ENCODE measurements at places on chromosomes 6 and 20.

DNA sequence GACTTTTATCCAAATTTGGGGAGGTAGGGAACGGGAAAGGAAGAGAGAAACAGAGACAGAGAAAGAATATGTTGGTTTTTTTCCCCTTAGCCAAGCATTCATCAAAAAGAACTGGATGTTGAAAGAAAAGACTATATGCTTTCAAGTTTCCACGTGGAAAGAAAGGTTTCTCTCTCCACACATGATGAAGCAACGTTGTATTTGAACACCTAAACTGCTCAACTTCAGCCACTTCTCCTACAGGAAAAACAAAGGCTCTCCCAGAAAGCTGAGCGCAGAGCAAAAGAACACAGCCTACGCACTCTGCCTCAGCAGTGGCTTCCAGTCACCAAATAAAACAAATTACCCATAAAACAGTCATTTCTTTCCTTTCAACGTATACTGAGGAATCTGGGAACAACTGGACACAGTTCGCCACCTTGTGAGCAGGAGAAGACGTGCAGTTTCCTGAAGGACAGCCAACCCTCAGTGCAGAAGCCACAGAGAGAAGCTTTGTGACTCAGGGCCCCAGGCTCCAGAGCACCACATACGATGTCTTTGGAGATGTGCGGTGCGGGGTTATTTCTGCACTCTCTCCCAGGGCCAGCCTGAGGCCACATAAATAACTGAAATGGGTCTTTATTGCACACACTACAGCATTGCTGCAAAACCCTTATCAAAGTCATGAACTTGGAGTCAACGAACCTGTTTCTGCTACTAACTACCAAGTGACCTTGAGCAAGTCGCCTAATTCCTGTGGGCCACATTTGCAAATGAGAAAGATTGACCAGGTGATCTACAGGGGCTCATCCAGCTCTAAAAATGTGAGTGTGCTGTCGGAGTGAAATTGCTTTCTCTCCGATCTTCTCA lies 10.1 kb downstream of the IL17F start:
- DNase-seq, result peak; percentile 65

DNA sequence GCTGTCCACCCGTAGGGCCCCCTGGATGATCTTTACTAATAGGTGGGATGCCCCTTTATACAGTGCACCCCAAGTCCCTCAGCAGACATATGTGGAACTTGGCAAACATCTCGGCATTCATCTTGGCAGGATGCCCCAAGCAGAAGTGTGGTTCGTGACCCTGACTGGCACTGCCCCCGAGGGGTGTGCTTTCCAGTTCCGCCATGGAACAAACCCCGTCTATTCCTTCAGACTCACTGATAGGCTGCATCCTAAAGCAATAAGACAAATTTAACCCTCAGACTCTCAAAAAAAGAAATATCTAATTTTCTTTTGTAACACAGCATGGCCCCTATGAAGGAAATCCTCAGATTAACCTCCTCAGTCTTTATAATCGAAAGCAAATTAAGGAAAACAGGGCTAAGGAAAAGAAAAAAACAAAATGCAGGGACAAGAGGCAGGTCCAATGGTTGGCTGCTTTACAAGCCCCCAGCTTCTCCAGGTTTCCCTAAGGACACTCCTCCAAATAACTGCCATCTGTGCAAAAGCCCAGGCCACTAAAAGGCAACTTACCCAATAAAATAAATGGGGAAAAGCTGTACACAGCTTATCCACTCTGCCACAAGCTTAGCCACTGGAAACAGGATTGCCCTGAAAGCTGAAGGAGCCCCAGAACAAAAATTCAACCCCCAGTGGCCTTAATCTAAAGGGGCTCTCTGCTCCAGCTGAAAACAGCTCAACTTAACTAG lies 30.5 kb upstream of the RIPK1 start:
- DNase-seq, result no peak

GRCh38 chr6:148747145-148747470 lies 278 bp downstream of the UST start:
- DNase-seq, result no peak

GRCh38 chr6:97187951-97188350 lies 95.1 kb downstream of the MMS22L start:
- DNase-seq, result no peak

DNA sequence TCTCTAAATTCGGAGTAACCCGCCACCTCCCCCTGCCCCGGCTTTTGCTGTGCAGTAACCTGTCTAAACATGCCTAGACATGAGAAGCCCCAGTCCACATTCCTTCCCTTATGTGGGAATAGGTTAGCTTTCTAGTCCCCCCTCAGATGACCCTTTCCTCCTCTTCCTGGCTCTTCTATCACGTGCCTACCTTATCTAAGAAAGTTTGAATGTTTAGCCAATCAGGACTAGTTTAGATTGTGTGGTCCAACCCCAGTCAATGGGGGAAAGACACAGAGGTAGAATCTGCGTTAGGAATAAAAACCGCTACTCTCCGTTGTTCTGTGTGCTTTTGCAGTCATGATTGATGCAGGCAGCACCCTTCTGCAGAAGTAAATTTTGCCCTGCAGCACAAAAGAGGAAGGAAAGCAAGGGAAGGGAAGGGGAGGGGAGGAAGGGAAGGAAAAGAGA lies 69.0 kb upstream of the CD93 start:
- peak; percentile 10 for DNase-seq

DNA sequence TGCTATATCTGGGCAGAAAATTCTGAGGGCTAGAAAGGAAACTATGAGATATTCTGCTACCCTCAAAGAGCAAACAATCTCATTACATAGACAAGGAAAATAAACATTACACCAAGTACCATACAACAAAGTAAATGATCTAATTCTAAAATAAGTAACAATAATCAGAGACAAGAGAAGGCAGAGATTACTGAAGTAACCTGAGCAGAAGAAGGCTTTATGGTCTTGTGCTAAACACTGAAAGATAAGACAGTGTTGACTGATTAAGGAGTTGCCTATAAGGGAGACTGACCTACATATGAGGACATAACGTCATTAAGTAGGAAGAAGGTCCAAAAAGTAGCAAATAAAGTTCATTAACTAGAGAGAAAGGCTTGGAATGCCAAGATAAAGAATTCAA lies 134.2 kb downstream of the MTFR2 start:
- DNase-seq, result no peak

DNA sequence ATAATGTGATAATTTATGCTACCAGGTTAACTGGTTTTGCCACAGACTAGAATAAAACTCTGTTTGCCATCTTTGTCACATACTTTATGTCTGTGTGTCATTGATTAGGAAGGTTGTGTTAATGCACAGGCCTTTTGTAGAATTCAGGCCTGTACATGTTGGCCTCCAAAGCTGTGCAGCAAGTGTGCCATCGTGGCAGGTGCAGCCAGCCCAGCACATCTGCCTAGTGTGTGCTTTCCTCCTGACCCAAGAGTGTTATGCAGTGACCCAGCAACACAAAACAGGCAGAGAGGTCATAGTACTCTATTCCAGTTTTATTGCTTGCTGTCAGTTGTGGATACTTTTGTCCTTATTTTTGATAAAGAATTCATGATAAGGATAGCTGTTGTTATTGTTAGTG lies 3.7 kb downstream of the MAP3K4 start:
- DNase-seq, result no peak

DNA sequence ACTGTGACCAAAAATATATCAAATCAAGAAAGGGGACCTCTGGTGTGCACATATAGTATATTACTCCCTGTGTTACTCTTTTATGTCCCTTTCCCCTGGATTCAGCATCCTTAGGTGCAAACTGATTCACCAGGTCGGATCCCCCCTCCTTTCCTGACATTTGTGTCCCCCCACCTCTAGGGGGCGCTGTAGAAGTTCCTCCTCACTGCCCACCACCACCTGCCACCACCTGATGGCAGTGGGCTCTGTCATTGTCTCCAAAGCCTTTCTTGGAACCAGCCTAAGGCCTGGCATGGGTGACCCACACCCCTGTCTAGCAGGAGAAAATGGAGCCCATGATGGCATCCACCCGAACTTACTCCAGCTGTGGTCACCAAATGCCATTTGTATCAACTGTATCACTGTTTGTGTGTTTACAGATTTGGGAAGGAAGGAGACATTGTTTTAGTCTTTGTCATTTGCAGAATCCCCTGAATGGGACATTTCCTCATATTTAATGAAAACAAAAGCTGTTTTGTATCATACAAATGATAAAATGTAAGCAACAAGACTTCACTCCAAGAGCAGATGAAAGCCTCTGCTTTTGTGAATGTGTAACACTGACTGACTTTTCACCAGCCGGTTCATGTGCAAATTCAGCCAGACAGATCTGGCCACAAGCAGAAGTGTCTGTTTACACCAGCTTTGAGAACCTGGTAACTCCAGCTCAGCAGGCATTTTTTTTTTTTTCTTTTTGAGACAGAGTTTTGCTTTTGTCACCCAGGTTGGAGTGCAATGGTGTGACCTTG lies 66.2 kb downstream of the ARMC2 start:
- no peak for DNase-seq

GRCh38 chr6:170211404-170212025 lies 79.4 kb downstream of the DLL1 start:
- DNase-seq, result peak; percentile 5

DNA sequence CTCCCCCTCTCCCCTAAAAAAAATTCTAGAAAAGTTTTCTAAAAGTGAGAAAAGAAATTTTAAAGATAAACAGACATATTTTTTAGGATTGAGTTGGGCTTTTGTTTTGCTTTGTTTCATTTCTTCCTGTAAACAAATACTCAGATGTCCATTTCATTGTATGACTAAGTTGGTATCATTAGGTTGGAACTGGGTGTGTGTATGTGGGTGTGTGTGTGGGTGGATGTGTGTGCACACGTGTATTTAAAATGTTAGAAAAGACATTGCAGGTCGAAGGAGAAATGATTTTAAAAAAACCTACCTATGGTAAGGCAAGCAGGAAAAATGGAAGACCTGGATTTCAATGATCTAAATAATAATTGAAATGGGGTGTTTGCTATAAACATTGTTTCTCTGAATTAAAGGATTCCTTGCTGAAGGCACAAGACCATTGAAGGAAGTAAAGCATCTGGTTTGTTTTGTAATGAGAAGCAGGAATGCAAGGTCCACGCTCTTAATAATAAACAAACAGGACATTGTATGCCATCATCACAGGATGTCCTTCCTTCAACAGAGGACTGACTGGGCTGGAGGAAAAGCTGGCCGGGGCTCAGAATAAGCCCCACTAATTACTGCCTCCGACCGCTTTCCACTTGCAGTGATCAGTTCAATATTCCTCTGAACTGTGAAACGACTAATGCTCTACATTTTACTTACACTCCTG lies 996 bp upstream of the PRDM1 start:
- no peak for DNase-seq

DNA sequence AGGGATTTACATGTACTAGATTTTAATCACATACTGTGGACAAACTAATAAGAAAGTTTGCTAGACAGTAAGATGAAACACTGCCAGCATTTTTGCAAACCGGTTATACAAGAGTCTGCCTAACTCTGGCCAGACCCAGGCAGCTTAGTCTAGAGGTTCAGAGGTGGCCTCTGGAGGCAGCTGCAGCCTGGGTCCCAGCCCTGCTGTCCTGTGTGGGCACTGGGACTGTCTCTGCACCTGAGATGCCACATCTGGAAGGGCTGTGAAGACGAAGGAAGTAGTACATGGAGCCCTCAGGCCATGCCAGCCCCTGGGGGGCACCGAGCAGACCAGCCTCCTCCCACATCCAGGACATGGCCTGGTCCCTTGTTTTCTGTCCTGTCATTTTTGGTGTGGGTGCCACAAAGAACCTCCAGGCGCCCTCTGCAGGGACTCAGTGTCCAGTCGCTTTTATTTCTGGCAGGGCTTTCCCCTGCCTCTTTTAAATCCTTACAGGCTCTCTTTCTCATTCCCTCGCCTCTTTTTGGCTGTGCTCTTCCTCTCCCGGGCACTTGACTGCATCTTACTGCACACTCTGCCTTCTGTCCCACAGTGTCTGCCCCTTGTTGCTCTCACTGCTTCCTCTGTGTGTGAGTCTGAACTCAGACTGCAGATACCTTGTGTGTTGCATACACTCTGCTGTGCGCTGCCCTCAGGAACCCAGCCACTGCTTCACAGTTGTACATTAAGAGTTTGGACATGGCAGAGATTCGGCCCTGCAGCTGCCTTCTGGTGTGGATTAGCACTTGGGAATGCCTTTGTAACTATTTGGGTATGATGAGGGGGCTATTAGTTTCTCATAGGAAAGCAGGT lies 216.7 kb downstream of the ZDHHC14 start:
- peak; percentile 54 for DNase-seq

- no peak for DNase-seq
These were observed 225.9 kb upstream of the GRIK2 start for GRCh38 chr6:101167638-101168037.

GRCh38 chr6:4323322-4323721 lies 187.9 kb upstream of the ECI2 start:
- no peak for DNase-seq

- no peak for DNase-seq
These were observed 31.4 kb upstream of the ID1 start for GRCh38 chr20:31573555-31574321.

DNA sequence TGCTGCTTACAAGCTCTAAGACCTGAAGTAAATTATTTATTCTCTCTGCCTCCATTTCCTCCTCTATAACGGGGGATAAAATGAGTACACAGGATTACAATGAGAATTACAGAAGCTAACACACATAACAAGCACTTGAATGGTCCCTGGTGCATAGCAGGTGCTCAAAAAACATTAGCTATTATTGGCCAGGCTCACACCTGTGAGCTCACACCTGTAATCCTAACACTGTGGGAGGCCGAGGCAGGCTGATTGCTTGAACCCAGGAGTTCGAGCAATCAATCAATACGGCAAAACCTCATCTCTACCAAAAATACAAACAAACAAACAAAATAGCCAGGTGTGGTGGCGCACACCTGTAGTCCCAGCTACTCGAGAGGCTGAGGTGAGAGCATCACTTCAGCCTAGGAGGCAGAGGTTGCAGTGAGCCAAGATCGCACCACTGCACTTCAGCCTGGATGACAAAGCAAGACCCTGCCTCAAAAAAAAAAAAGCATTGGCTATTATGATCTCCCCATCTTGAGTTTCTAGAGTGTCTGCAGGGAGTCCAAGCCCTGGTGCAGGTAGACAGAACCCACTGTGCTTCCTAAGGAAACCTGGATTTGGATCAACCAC lies 68.1 kb downstream of the PREX1 start:
- DNase-seq, result no peak

GRCh38 chr20:16364320-16364687 lies 208.9 kb downstream of the KIF16B start:
- DNase-seq, result no peak

- no peak for DNase-seq
These were observed 30.1 kb downstream of the SF3B5 start for GRCh38 chr6:144065213-144065660.

DNA sequence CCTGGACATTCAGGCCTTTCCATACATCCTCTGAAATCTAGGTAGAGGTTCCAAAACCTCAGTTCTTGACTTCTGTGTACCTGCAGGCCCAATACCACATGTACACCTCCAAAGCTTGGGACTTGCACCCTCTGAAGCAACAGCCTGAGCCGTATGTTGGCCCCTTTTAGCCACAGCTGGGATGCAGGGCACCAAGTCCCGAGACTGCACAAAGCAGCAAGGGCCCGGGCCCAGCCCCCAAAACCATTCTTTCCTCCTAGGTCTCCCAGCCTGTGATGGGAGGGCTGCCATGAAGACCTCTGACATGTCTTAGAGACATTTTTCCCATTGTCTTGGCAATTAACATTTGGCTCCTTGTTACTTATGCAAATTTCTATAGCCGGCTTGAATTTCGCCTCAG lies 107.4 kb upstream of the FRMD1 start:
- no peak for DNase-seq

Data from femur (tissue), 1 donor.